ENCODE measurements at places on chromosomes 4 and X. TPM values are rescaled to one million over a fixed set of nuclear protein-coding genes. Genes with fewer than 3 reads are reported as not detected.

Gene LRCH2
- 40.8 TPM for total RNA-seq

Gene PRR27
- not detected for total RNA-seq

Gene FABP2
- total RNA-seq, result not detected

Gene NWD2
- total RNA-seq, result 29.0 TPM

Gene GYG2
- total RNA-seq, result 6.1 TPM

Gene FRG2
- total RNA-seq, result not detected

Gene BTC
- total RNA-seq, result 0.25 TPM

Gene PWWP3B
- 0.74 TPM for total RNA-seq

Gene CT55
- not detected for total RNA-seq

Gene VSIG4
- 5.9 TPM for total RNA-seq

Gene ODAPH
- total RNA-seq, result not detected

Gene PTTG2
- total RNA-seq, result not detected

Gene ADAMTS3
- total RNA-seq, result 14.8 TPM

Gene ZNF630
- 5.9 TPM for total RNA-seq

Gene TSPAN7
- 73.5 TPM for total RNA-seq

Gene ABCE1
- 105 TPM for total RNA-seq

Gene QRFPR
- 0.49 TPM for total RNA-seq

Gene RPS6KA6
- total RNA-seq, result 18.2 TPM

Gene SPP1
- total RNA-seq, result 73.0 TPM

Gene SLC9A7
- 26.1 TPM for total RNA-seq

Gene COL4A5
- 15.2 TPM for total RNA-seq

Gene LCORL
- total RNA-seq, result 46.0 TPM

Gene KLHL4
- 36.1 TPM for total RNA-seq

Gene FAM184B
- total RNA-seq, result 4.4 TPM

Gene ADH1A
- not detected for total RNA-seq

Gene NFXL1
- 18.9 TPM for total RNA-seq

Gene BBS12
- total RNA-seq, result 7.4 TPM

Gene TRAPPC11
- 72.5 TPM for total RNA-seq

Gene MSANTD1
- total RNA-seq, result 3.4 TPM

Gene ZMAT1
- 12.5 TPM for total RNA-seq

Gene MAGEE1
- 12.0 TPM for total RNA-seq

Gene APBB2
- 81.4 TPM for total RNA-seq

Gene MAGEA2B
- not detected for total RNA-seq

Gene RBBP7
- total RNA-seq, result 63.2 TPM

Gene CTAG1B
- total RNA-seq, result not detected

Gene UBE2A
- 27.5 TPM for total RNA-seq
